Activated CD8-positive, alpha-beta memory T cell treated with anti-CD3 and anti-CD28 coated beads for 1 hour (primary cell): ENCODE measurements at places on chromosomes 7 and 10.

- DNase-seq: no peak
Measured at GRCh38 chr10:51905032-51905431, 205.6 kb upstream of the CSTF2T start.

DNA sequence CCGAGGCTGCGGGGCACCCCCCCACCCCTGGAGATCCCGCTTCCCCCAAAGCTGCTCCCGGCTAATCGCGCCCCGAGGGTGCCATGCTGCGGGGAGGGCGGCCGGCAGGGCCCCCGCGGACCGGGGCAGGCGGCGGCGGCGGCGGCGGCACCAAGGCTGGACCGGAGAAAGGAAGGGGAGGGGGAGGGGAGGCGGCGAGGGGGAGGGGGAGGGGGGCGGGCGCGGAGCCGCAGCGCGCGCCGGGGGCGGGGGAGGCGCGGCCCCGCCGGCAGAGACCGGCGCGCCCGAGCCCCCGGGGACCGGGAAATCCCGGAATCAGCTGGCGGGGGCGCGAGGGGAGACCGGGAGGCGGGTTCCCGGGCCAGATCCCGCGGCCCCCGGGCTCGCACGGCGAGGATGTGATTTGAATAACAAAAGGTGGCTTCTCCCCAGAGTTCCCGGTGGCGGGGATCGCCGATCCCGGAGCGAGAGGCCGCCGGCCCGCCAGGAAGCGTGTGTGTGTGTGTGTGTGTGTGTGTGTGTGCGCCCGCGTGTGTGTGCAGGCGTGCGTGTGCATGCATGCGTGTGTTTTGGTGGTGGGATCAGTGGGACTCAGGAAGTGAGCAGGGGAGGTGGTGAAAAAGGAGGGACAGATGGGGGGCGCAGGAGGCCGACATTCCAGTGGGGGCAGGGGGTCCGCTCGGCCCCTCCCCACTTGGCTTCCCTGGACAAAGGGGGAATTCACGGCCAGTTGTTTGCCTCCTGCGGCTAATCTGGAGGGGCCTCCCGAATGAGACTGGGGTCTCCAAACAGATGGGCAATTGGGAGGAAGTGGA is 99.5 kb downstream of the HIP1 start:
- DNase-seq: peak; percentile 4

GRCh38 chr7:69871213-69871885 is 273.1 kb downstream of the AUTS2 start:
- DNase-seq: no peak

GRCh38 chr7:155570991-155571390 is 24.6 kb upstream of the CNPY1 start:
- no peak for DNase-seq

DNA sequence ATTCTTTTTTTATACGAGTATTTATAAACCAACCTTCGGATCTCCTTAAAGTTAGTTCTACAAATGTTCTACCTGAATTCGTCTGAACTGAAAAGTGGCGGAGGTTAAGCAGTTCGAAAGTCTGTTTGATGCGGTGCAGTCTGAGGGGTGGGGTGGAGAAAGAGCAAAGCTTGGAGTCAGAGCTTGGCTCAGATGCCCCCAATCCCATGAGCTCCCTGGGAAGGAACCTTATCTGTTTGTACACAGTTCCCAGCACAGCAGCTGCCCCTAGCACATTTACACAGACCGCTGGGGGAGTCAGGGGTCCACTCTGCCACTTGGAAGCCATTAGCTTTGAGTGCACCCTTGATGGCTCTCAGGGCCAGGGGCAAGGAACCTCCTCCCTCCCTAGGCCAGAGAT is 30.8 kb downstream of the CPXM2 start:
- no peak for DNase-seq
